NCI-H1436 (cell line): ENCODE measurements at places on chromosomes 11 and 22.

GRCh38 chr11:116312570-116313391 lies 460.0 kb downstream of the BUD13 start:
- peak; percentile 48 for DNase-seq

DNA sequence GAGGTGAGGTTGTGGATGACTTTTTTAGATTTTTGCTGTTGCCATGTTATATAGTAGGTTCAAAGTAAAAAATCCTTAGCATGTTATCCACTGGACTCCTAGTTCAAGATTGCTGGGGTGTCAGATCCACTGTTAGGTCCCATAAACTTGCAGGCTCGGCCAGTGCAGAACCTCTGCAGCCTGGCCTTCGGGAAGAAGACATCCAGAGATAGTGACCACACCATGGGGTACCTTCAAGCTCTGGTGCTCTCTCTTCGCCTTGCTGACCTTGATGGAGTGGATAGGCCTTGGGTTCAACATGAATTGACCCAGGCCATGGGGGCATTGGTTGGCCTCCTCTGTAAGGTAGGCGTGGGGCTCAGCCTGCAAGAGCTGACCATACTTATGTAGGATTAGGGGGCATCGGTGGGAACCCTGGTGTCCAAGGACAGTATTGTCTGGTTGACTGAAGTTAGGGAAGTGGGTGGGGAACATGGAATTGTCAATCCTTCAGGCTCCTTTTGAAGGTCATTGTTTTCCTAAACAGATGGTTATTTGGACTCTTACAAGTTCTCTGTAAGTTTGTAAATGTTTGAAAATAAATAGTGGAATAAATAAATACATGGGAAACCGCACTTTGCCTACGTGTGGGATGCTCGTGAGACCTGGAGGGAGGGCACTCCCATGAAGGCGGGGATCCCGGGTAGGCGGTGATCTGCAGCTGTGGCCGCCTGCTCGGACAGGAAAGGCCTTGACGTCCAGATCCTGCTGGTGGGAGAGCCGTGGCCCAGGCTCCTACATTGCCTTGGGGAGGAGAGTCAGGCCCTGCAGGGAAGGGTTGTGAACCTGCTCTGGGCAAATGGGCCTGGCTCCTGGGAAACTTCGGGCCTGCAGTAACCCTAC lies 37.1 kb downstream of the BCR start:
- DNase-seq: no peak

GRCh38 chr11:78166855-78167469 lies 21.5 kb downstream of the KCTD21 start:
- no peak for DNase-seq

DNA sequence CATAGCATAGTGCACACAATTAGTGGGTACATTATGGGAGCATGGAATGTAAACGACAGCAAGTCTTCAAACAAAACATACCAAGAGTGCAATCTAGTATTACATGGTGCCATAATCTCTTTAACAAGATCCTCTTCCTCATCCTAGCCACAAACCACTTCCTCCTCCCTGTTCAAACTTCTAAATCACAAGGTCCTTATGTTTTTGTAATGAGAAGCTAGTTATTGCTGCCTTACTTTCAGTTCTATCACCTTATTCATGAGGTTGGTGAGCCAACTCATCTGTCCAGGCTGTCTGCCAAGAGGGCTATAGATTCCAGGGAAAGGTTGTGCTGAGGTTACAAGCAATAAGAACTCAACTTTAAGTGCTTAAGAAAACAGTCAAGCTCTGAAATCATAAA lies 195.4 kb upstream of the ARHGAP20 start:
- no peak for DNase-seq

DNA sequence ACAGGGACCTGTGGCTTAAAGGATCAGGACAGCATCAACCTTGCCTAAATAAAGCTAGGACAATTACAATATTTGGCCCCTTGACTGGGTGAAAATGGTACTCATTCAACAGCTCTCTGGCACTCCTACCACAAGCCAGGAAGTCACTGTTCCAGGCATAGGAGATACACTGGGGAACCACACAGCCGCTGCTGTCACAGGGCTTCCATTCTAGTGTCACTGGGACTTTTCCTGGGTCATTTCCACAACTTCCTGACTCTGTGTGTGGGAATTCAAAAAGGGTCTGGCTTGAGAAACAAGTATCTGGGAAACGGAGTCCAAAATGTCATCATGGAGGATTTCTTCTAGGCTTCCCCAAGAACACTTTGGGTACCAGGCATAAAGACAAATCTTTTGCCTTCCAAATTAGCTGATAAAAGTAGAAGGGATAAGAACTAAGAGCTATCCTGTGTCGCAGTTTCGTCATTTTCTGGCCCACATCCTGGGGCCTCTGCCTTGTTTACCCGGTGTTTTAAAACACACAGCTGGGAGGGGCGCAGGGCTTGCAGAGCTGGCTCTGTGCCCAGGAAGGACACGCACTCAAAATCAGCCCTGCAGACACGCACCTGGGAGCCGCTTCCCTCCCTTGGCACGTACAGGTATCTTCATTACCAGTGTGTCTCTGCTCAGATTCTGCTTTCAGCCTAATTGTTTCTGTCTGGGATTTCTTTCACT lies 38.0 kb downstream of the TMEM45B start:
- peak; percentile 65 for DNase-seq

DNA sequence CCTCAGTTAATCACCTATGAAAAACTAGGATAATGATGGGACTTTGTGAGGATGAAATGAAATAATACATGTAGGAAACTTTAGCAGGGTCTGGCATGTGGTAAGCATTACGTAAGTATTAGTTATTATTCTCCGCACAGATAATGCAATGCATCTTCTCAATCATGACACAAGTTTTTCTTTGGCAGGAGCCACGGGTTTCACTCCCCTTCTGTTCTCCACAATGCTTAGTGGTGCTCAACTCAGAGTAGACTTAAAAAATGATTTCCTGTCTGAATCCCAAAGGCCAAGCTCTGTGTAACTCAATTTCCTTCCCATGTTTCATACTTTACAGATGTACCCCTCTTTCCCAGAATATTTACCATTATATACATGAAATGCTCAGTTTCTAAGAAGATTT lies 82.9 kb downstream of the CCDC34 start:
- no peak for DNase-seq

DNA sequence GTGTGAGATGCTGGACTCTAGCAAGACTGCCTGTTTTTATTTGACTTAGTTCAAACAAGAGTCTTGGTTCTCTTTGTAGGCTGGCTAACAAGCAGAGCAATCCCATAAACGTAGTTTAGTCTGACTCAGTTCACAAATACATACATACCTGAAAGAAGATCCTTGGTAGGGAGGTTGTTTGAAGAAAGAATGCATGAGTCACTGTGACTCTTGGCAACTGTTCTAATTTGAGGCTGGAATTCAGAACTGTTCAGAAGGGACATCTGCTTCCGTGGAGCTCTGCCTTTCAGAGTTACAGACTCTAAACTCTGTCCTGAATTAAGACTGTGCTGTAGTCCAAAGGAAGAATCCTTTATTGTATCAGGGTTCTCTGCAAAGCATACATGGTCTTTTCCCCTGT lies 32.2 kb downstream of the C2CD3 start:
- DNase-seq: no peak

DNA sequence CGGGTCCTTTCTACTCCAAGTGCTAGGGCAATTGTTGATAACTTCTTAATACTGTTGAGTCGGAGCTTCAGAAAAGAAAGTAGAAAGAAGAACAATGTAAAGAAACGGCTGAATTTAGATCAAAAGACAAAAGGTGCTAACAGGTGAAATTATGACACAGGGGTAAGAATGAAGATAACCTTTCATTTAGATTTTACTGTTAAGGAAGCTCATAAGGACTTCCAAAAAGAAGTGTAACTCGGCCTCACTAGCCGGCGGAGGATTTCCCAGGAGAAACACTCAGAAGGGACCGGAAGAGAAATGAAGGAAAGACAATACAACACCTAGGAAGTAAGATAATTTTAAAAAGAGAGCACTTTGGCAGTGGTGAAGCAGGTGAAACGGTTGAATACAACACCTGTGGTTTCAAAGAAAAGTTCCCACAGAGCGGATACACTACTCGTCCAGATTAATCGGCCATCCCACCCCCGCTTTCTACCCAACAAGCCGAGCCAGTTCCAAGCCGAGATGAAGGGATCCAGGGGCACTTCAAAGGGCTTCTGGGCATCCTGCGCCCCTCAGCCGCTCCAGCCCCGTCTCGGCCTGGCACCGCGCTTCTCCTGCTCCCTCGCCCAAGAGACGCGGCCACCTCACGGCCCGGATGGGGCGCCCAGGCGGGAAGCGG lies 737 bp downstream of the PPP2R1B start:
- DNase-seq: no peak

DNA sequence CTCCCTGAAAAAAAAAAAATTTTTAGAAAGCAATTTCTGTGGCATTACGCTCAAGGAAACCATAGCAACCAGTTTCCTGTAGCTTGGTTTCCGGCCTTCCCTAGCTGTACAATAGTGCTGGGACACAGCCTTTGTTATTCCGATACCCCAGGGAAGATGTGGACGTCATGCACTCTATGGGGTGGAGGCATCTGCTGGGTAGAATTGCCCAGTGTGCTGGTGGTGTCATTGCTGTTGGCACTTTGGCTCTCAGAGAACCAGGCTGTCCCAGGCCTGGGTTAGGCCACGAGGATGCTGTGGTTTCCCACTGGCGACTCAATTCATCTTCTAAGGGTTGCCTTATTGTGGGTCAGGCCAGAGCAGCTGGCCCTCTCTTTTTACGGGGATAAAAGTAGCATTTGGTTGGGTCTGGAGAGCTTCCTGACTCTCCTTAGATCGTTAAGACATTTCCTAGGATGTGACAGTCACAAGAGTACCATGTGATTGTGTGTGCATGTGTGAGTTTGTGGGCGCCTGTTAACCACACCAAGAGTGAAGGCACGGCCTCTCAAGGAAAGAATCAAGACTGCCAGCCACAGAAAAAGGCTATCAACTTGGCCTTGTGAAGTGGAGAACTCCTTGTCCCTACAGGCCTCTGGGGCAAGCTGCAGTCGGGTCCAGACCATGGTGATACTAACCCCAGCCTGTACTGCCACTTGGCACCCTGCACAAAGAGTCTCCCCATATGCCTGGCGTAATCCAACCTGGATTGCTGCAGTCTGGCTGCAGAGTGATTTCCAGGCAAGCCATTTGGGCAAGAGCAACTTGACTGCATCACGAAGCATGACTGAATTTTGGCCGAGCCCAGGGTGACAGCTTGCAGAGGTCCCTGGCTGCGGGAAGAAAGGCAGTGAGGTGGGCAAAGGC lies 35.9 kb upstream of the NAV2 start:
- no peak for DNase-seq

GRCh38 chr11:3010004-3010403 lies 17.9 kb upstream of the NAP1L4 start:
- DNase-seq: no peak

GRCh38 chr11:612201-612960 lies 3.4 kb downstream of the IRF7 start:
- no peak for DNase-seq

DNA sequence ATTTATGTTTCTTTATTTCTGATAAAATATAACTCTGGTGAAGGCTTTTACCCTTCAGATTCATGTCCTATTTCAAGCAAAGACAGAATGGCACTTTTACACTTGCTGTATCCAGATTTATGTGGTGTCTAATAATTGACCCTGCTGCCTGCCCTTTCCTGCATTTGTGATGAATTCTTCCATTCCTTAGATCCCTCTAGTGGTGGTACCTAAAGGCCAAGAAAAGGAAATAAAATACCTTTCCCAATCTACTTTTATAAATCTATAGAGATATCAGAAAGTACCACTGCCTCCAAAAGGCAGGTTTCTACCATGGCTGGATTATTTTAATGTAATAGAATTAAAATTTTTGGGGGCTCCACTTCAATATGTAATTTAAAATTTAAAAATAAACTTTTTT lies 34.2 kb downstream of the CCDC81 start:
- DNase-seq: no peak

DNA sequence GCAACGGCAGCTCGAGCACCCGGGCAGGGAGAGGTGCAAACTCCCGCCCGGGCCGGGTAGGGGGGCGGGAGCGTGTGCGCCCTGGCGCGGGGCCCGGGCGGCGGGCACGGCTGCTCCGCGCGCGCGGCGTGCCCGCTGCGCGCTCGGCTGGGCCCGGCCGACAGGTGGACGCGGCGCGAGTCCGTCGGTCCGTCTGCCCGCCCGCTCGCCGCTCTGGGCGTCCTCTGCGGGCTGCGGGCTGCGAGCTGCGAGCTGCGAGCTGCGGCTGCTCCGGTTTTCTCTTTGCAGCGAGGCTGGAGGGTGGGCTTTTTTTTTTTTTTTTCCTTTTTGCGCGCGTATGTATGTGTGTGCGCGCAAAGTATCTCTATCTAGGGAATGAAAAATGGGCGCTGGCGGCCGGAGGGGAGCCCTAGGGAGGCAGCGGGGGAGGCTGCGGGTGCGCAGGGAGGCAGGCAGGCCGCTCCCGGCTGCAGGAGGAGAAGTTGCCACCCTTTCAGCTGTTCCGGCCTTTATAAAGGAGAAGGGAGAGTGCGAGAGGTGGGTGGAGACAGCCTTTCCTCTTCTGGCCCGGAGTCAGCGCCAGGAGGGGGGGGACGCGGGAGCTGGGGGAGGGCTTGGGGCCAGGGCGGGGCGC lies at the start of gene PDGFB:
PDGFB (minus strand) TSS at position 487 of the 634 bp plus-strand sequence. CDS start 1,019 bp downstream, outside the sequence.
- peak; percentile 13 for DNase-seq

- DNase-seq: no peak
These were observed at the start of gene SYT12 for GRCh38 chr11:67022961-67023956. Gene SYT12, plus strand, starts transcription at chr11:67023134. Its CDS starts 7,011 bp downstream, at chr11:67030145.

- DNase-seq: no peak
These were observed 5.5 kb downstream of the HRAS start for GRCh38 chr11:529728-530411.
